Muscle of arm (tissue), 14 donors: ENCODE measurements at places on chromosomes 3 and 15.

- peak; percentile 16 for DNase-seq
These were observed at the start of gene ALDH1L1 for GRCh38 chr3:126180477-126181397. Gene ALDH1L1 (minus strand): TSS chr3:126180586. CDS start chr3:126160979, 19,607 bp downstream.

DNA sequence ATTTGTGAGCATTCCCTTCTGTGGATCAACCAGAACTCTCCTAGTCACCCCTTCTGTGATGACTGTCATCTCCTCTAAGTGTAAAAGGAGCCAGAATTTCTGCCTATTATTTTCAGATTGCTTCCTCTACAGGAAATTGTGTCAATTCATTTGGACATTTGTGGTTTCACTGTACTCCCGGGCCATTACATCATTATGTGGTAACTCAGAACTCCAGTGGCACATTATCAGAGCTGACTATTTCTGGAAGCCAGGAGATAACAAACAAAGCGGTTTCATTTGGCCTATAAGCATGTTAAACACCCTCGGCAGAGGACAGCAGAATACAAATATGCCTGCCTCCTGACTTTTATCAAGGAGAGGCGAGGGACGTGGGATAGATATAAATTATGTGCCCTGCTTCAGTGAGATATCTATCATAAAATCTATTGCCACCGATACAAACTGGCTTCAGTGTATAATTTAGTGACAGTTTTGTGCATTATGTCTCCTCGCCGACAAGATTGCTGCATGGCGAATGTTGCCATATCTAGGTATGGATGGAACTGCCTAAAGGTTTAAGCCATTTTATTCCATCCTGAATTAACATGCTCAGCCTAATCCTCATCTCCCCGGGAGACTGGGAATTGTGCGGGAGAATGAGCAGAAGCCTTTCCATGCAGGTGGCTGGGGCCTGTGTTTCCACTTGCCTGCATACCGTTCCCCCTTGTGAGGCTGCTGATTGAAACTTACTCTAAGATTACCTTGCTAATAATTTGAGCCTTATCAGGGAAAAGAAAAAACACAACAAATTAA lies 193.4 kb upstream of the SEMA6D start:
- no peak for DNase-seq

- no peak for DNase-seq
These were observed 96.9 kb upstream of the ROPN1 start for GRCh38 chr3:124088801-124089200.

DNA sequence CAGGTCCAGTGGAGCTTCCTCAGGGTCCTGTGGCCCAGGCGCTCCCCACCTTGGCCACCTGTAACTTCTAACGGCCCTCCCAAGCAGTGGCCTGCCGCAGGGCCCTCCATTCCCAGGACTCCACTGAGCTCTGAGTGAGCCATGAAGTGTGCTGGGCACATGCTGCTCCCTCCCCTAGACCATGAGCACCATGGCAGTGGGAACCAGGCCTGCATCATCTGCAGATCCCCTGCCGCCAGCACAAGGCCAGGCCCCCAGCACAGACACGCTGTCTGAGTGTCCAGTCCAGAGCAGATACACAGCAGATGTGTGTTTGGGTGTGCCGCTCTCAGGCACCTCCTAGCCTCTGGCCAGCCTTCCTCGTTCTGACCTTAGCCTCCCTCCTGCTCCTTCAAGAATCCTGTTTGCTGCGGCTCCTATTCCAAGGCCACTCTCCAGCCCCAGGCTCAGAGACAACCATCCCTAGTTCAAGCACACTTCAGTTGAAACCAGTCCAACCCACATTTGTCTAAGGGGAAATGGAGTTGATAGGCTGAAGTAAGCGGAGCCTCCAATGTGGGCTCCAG lies 7.0 kb upstream of the KLF15 start:
- no peak for DNase-seq

DNA sequence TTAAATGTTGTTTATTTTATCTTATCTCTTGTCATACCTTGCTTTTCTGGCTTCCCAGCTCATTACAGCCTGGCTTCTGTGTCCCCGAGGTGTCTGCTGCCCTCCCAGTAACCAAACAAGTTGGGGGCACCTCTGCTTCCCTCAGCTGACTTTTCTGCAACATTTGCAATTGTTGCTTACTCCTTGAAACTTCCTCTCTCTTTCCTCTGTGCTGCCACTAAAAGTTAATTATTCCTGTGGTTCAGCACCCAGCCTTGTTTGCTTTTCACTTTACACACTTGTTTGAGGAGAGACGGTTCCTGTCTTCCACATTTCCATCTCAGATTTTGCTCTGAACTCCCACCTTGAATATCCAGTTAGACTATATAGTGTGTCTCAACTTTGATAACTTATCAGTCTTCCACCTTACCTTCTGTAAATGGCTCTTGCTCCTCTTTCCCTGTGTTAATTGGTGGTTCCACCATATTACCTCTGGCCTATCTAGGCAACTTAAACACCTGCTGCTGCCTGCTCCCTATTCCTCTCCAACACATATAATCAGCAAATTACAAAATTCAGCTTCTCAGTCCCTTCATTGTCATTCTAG lies 21.6 kb downstream of the MCTP2 start:
- DNase-seq = no peak

GRCh38 chr15:88476635-88477060 lies 9.1 kb downstream of the MRPS11 start:
- DNase-seq = peak; percentile 26

DNA sequence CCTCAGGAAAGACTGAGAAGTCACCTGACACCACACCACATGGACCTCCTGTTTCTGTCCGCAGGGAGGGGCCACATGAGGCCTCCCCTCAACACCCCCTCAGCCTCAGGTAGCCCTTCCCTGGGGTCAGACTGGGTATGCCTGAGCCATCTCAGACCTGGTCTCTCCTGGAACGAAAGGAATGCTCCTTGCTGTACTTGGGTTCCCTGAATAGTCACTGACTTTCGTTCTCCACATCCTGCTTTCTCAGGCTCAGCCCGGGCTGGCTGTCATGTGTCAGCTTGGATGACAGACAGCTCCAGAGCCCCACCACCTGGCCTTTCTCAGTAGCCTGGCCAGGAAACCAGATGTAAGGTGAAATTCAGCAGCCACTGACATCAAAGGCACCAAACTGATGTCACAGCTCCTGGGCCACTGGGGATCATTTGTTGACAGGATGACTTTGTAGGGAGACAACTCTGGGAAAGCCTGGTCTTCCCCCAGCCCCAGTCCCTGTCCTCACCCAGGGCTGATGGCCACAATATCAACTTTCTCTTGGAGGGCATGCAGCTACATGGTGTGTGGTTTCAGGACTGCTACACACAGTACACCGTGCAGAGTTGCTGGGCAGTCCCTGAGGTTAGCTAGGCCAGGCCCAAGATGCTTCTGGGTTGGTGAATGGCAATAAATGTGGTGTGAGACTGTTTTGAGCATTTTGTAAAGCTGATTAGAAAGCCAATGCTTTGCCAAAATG lies 141.4 kb upstream of the MRPS22 start:
- DNase-seq = no peak

DNA sequence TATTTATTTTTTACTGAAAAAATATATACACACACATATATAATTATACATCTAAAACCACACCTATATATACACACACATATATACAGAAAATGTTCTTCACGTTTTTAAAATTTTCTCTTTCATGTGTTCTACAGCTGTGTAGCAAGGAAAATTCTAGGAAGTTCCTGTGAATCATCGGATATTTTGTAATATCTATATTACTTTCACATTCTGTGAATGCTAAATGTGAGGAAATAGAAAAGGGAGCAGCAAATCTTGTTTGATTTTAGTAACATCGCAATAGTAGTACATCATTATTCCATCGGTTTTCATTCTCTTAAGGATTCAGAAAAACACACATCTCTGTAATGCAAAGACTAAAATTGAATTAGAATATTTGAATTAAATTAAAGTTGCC lies 836.8 kb upstream of the NECTIN3 start:
- no peak for DNase-seq

DNA sequence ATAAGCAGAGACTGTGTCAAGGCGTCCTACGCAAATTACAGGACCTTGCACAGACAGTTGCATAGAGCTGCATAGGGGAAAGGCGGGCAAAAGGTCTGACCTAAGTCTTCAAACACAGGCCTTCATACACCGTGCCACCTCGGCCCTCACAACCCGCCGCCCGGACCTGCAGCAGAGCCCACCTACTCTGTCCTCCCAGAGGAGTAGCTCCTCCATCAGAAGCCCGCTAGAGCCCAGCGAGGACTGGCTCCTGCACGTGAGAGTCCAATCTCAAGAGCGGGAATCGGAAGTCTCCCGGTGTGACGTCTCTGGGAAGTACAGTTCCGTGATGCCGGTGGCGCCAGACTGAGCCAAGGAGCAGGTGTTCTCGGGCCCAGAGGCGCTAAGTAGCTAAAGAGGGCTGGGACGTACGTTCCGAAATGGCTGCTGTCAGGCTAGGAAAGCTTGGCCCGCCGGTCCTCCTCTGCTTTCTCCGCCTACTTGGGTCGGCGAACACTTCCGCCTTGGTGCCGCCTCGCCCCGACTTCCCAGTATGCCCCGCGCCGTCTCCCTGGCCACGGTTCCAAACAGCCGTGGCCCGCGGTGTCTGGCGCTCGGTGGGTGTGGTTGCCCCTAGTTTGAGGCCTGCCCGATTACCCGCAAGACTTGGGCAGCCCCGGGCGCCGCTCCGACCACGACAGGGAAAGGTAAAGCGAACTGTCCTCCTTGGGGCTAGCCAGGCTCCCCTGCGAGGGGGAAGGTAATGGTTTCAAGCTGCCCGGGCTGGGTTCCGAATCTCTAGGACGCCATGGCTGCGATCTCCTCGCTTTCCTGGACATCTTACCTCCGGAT lies at the start of the genes ASTE1 and NEK11:
Gene ASTE1, minus strand, starts transcription at position 505 of the 831 bp plus-strand sequence. CDS start 1,519 bp downstream, outside the sequence.
Gene NEK11, plus strand, starts transcription at position 557 of the 831 bp plus-strand sequence. CDS start 2,832 bp downstream, outside the sequence.
- peak; percentile 91 for DNase-seq

DNA sequence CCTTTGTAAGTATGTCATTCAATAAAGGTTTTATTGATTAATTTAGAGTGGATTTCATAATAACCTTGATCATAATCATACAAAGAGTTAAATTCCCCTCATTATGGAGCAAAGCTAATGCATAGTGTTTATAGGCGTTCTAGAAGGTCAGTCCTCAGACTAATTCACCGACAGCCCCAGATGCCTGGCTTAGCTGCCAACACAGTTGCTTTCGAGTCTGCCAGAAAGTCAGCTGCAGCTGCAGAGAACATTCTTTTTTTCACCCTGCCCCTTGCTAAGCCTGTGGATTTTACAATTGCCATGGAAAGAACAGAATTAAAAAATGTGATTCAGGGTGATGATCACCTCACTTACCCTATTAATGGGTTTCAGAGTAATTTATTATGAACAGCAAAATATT lies 21.2 kb downstream of the CADM2 start:
- DNase-seq = peak; percentile 47

DNA sequence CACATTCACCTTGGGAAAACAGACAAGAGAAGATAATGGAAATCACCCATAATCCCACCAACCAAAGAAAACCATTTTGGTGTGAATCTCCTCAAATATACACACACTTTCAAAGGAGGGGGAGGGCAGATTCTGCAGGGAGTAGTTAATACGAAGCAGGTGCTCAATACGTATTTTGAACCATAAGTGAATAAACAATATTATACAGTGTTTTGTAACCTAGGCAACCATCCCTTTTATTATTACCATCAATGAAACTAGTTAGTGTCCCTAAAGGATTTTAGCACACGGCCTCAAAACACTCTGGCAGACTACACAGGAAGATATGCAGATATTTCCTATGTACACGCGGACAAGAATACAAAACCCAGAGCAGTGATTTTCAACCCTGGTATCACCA lies 6.1 kb downstream of the OSBPL10 start:
- DNase-seq = peak; percentile 75
